ENCODE measurements at places on chromosomes 12 and 14. TPM values are rescaled to one million over a fixed set of nuclear protein-coding genes. Genes with fewer than 3 reads are reported as not detected.

SERPINA3 gene
- total RNA-seq: 66.7 TPM

PRICKLE1 gene
- total RNA-seq: 5.7 TPM

ZNF891 gene
- total RNA-seq: 0.39 TPM

FGF23 gene
- not detected for total RNA-seq

FGF6 gene
- not detected for total RNA-seq

MTRFR gene
- 7.1 TPM for total RNA-seq

GAS2L3 gene
- 13.6 TPM for total RNA-seq

AMHR2 gene
- total RNA-seq: not detected

CIDEB gene
- 0.16 TPM for total RNA-seq

RAD51AP1 gene
- total RNA-seq: 4.9 TPM

TMTC3 gene
- total RNA-seq: 52.8 TPM

VTI1B gene
- total RNA-seq: 41.1 TPM

BEST3 gene
- total RNA-seq: not detected

ACVR1B gene
- total RNA-seq: 18.8 TPM

TM7SF3 gene
- 82.5 TPM for total RNA-seq

SLC25A3 gene
- total RNA-seq: 663 TPM

DDHD1 gene
- 5.9 TPM for total RNA-seq

SALL2 gene
- total RNA-seq: 8.5 TPM

SGPP1 gene
- total RNA-seq: 19.2 TPM

RNU4-1 gene
- total RNA-seq: under 0.01 TPM

LGR5 gene
- total RNA-seq: not detected

HSP90AA1 gene
- 375 TPM for total RNA-seq

ERBB3 gene
- total RNA-seq: 0.64 TPM

ANKS1B gene
- total RNA-seq: 0.32 TPM

PLCZ1 gene
- total RNA-seq: not detected
